ENCODE measurements at places on chromosomes 13 and 19.

GRCh38 chr13:45178349-45179162 is 22.3 kb downstream of the KCTD4 start:
- no peak for DNase-seq

DNA sequence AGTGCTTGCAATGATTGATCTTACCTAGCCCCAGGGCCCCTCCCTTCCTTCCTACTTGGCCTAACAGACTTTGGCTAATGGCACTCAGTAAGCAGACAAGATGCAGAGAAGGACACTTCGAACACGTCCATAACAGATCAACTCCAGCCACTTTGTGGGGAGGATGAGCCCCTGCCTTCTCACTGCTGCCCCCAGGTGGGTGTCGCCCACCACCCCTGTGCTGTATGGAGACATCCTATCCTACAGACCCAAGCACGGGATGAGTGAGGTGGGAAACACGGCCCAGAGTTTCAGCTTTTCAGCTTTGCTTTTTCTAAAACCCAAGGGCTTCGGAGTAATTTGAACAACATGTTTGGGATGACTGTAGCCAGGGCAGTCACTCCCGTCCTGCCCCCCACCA is 5.5 kb downstream of the SLC7A1 start:
- DNase-seq = no peak

GRCh38 chr19:2933490-2933910 is 11.3 kb downstream of the ZNF77 start:
- no peak for DNase-seq

GRCh38 chr13:79589603-79590393 is 108.8 kb downstream of the NDFIP2 start:
- DNase-seq = no peak

DNA sequence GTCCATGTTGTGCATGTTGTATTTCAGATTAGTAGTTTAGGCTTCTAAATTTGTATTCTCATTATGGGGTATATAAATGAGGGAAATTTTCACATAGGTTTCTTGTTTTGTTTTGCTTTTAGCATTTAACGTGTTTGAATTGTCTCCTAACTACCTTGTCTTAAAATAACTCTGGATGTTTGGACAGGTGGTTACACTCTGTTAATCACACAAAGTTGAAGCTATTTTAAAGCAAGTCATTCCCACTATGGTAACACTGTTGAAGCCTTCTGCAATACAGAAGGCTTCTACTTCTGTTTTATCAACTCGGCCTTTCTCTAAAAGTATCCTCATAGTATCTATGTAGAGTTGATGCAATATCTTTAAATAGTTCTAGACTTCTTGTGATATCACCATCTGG is 245.3 kb upstream of the HTR2A start:
- no peak for DNase-seq

DNA sequence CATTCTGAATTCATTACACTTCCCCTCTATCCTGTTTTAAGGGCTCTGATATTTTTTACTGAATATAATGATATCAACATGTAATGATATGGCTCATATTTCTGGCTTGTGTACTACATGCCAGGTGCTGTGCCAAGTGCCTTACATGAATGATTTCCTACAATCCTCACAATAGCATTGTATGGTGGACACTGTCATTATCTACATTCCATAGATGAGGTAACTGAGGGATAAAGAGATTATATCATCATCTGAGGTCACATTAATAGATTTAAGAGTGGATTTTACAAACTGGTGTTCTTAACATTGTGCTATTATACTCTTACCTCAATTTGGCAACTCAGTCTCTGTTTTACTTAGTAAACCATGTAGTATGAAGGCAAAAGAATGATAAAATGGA is 502.0 kb downstream of the LIG4 start:
- no peak for DNase-seq

DNA sequence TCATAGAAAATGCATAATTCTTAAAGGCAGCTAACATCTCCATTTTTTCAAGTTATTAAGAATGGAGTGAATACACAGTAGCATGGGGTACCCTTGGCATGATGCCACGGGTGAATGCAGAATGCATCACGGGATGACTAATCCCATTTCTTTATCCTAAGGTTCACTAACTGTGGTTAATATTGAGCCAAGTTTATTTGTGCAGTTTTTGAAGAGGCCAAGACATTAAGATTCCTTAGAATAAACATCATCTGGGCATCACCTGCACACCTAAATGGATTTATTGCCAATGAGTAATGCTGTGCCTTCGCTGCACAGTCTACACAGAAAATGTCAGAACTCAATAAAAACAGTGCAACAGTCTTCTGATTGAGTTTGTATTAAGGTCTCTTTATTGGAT is 333.1 kb downstream of the GPC6 start:
- no peak for DNase-seq

DNA sequence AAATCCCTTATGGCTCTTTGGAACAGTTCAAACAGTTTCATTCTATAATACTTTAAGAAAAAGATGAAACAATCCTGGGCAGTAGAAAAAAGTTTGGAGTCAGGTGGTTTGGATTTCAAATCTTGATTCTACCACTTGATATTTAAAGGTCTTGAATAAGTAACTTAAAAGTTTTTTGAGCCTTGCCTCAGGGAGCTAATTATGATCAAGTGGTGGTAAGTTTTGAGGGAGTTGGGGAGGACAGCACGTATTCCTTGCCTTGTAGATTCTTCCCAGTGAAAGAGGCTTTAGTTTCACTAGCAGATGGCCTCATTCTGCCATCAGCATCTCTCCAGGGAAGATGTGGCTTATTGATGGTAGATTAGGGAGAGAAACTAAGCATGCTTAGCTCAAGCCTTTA is 168.4 kb upstream of the CSNK1A1L start:
- DNase-seq = no peak

DNA sequence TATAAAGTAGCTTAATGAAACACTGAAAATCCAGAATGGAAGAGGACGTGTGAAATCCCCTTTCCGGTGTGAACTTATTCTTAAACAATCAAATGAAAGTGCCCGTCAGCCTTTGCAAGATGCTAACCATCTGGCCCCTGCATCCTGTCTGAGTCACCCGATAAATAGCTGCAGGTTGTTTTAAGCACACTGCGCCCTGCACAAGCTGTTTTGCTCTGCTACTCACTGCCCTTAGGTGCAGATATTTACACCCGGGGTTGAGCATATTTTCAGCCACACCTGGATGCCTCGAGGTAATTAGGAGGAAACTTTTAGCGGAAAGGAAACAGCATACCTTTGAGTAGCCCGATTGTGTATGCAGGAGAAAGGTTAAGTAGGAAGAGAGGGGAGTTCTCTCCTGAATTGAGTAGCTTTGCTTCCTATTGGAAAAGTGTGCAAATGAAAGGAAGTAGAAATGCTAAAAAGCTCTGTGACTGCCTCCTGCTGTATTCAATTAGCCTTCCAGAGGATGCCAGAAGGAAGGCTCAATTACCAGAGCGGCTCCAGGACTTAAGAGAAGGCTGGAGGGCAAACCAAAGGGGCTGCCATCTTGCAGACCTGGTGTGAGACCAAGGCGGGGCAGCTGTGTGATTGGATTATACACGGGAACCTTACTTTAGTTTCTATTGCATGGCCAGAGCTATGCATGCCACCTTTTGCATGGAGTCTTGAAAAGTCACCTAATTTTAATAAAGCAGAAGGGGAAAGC is 42.5 kb downstream of the IRS2 start:
- DNase-seq = peak; percentile 34

GRCh38 chr19:50743537-50743936 is 20.4 kb downstream of the CLEC11A start:
- no peak for DNase-seq

DNA sequence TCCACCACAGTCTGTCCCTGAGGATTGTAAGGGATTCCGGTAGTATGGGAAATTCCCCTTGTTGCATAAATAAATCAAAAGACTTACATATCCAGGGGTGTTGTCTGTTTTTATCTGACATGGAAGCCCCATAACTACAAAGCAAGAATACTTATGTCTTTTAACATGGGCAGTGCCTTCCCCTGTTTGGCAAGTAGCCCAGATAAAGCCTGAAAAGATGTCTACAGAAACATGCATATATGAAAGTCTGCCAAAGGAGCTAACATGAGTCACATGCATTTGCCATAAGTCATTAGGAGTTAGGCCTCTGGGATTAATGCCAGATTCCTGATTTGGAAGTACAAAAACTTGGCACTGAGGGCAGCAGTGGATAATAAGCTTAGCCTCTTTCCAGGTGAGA is 62.1 kb downstream of the ZNF737 start:
- no peak for DNase-seq

- DNase-seq = no peak
Observed at GRCh38 chr13:113964251-113964995, 9.5 kb downstream of the C13orf46 start.

Data from vagina (tissue), 2 donors.